Fibroblast of the aortic adventitia (primary cell): ENCODE measurements at places on chromosomes 1 and 21. TPM values are rescaled to one million over a fixed set of nuclear protein-coding genes. Genes with fewer than 3 reads are reported as not detected.

DNA sequence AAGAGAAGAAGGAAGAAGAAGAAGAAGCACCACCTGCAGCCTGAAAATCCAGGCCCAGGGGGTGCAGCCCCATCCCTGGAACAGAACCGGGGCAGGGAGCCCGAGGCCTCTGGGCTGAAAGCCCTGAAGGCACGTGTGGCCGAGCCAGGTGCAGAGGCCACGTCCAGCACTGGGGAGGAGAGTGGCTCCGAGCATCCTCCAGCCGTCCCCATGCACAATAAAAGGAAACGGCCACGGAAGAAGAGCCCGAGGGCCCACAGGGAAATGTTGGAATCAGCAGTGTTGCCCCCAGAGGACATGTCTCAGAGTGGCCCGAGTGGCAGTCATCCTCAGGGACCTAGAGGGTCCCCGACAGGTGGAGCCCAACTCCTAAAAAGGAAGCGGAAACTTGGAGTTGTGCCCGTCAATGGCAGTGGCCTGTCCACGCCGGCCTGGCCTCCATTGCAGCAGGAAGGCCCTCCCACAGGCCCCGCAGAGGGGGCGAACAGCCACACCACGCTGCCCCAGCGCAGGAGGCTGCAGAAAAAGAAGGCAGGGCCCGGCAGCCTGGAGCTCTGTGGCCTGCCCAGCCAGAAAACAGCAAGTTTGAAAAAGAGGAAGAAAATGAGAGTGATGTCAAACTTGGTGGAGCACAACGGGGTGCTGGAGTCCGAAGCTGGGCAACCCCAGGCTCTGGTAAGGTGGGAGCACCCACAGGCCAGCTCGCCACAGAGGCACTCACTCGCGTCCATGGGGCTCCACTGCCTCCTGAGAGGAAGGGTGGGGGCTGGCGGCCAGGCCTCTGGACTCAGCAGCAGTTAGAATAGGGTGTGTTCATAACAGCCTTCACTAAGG is 28.4 kb downstream of the RRP1B start:
- no peak for DNase-seq

Gene ACBD3
- total RNA-seq: 72.0 and 91.7 TPM in 2 replicates

GRCh38 chr1:243598433-243598832 is 251.6 kb downstream of the AKT3 start:
- DNase-seq: peak; percentile 66

Gene GBP7
- not detected in 2 replicates for total RNA-seq

Gene P3R3URF
- total RNA-seq: not detected in 2 replicates

Gene OR2T29
- not detected in 2 replicates for total RNA-seq

Gene TFF2
- not detected in 2 replicates for total RNA-seq

Gene IL12RB2
- total RNA-seq: not detected in 2 replicates

DNA sequence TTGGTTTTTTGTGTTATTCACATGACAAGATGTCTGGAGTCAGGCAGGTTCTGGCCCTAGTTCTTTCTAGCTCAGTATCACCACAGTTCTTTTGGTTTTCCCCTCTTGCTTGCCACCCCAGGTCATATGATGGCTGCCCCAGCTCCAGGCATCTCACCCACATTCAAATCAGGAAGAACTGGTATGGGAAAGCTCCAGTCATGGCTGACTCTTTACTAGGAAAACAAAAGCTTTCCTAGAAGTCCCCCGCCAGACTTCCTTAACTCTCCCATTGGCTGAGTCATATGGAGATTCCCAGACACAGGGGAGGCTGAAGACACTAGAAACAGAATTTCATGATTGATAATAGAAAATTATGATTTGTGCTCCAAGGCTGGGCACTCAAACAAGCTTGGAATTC is 22.1 kb upstream of the EYA3 start:
- DNase-seq: peak; percentile 7

Gene MED8
- total RNA-seq: 12.8 and 43.1 TPM in 2 replicates

DNA sequence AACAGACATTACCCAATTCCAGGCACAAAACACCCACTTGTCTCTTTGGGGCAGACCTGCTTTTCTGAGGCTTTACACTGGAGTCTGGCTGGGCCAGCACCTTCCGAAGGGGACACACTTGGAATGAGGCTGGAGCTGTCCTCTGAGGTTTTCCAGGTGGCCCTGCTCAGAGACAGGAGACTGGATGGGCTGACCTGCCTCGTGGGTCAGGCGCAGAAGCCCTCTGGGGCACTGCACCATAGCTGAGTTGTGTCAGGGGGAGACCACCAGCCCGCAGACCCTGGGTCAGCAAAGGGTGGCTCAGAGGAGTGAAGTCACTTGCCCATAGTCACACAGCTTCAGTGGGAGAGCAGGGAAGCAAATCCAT is 1.8 kb downstream of the SH2D5 start:
- no peak for DNase-seq

DNA sequence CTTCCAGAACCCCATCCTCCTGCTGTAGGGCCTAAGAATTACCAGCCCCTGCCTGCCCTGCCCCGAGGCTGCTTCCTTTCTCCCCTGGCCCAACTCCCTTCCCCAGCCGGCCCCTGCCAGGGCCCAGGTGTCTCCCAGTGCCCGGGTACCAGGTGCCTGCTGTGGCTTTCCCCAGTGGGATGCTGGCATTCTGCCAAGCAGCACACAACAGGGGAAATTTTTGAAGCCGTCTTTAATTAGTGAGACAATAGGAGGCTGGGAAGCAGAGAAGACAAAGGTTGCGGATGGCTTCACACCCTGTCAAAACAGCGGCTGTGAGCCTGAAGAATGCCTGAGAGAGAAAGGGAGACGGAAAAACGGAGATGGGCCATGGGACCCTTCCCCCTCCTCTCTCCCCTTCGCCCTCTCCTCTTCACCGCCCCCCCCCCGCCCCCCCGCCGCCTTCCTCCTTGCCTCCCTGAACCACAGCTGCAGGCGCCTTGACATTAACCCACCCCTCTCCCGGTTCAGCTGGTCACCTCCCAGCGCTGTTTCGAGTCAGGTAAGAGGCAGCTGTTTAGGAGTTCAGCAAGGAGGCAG is 33.6 kb downstream of the LRRN2 start:
- no peak for DNase-seq

- DNase-seq: no peak
These were observed 2.7 kb downstream of the RAB29 start for GRCh38 chr1:205772607-205773032.

DNA sequence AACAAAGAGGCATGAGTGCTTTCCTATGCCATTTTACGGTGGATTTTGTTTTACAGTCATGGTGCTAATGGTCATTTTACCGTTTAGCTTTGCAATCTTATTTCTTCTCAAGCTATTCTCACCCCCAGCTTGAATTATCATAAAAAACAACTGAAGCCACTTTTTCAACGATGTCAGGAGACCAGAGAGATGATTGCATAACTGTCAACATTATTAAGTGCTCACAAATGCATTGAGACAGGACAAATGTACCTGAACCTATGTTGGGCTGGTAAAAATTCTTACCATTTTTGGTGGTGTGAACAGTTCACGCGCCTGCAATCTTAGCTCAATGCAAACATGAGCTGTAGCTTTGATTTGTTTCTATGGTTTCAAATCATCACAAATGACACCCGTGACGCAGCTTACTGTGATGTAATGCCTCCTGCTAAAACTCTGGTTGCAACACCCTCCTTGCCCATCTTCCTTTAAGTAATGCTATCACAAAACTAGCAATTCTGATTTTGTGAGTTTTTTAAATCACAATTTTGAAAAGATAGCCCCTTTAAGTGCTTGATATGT is 104.4 kb downstream of the UCHL5 start:
- DNase-seq: no peak

- DNase-seq: no peak
These were observed 1.1 kb upstream of the MRPL24 start for GRCh38 chr1:156742017-156742416.

Gene CD1D
- total RNA-seq: 0.09 TPM in 1 of 2 replicates, not detected in the other

Gene PLCH2
- total RNA-seq: 0.81 TPM in 1 of 2 replicates, not detected in the other

- no peak for DNase-seq
These were observed 12.8 kb downstream of the LDLRAP1 start for GRCh38 chr1:25556132-25556670.

Gene ERRFI1
- total RNA-seq: 46.4 and 106 TPM in 2 replicates

DNA sequence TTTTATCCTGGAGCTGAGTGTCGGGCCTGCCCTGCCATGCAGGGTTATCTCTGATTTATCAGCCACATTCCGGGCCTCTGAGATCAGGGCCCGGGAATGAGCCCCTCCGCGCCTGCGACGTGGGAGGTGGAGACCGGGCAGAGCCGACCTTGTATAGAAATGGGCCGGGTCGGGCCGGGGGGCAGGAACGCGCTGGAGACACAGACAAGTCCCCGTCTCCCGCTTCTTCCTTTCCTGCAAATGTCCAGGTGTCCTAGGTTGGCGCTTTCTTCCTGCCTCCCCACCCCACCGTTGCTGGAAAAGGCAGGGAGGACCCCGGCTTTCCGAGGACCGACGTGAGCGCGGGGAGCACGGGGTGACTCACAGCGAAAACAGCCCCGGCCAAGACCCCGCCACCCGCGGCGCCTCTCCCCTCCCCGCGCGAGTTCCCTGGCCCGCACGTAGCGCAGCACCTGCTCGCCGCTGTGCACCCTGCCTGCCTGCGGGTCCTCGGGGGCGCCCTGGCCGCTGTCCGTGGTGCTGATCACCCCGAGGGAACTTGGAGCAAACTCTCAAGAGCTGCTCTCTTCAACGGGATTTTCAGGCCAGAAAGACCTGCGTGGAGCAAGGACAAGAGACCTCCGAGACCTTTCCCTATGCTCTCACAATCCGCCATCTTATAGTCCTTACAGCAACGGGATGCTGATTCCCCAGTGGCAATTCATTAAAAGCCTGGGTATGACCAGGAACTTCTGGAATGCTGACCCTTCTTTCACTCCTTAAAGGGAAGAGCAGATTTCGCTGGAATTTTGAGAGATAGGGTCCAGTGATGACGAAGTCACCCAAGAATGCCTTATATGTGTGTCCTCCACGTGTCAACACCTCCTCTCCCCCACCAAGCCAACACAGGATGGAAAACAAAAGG is 475 bp upstream of the NPPB start:
- DNase-seq: peak; percentile 62

DNA sequence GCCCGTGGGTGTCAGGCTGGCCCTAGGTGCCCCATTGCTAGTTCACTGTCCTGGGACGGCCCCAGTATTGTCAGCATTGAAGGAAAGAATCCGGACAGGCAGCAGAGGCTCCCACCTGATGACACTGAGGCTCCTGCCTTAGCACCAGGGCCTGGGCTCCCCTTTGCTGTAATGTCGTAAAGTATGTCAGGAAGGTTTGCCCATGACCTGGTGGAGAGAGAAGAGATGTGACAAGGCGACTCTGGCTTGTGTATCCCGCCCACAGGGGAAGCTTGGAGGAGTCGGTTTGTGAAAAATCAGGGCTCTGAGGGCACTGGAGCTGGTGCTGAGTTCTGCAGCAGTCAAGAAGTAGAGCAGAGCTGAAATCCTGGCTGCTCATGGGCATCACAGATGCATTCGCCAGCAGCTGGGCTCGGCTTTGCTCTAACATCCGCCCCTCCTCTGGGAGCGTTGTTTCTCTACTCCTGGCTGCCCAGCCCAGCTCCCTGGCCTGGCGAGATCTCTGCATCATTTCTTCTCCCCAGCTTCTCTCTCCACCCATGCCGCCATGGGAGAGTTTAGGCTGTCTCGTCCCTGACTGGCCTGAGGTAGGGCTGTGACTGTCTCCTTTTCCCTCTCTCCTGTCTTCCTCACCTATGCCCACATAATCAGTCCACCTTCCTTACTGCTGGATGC is 74.1 kb downstream of the ADARB1 start:
- no peak for DNase-seq

Gene PLD5
- under 0.01 TPM in 1 of 2 replicates, not detected in the other for total RNA-seq

Gene SYTL1
- total RNA-seq: 0.09 TPM in 1 of 2 replicates, not detected in the other

GRCh38 chr21:25691976-25692375 is 42.7 kb downstream of the ATP5PF start:
- peak; percentile 12 for DNase-seq

- no peak for DNase-seq
These were observed 24.6 kb downstream of the NUF2 start for GRCh38 chr1:163346326-163346870.

GRCh38 chr1:152795686-152796085 is 835 bp upstream of the LCE1D start:
- no peak for DNase-seq

- no peak for DNase-seq
These were observed 80.4 kb upstream of the LRRC53 start for GRCh38 chr1:74592580-74593355.

DNA sequence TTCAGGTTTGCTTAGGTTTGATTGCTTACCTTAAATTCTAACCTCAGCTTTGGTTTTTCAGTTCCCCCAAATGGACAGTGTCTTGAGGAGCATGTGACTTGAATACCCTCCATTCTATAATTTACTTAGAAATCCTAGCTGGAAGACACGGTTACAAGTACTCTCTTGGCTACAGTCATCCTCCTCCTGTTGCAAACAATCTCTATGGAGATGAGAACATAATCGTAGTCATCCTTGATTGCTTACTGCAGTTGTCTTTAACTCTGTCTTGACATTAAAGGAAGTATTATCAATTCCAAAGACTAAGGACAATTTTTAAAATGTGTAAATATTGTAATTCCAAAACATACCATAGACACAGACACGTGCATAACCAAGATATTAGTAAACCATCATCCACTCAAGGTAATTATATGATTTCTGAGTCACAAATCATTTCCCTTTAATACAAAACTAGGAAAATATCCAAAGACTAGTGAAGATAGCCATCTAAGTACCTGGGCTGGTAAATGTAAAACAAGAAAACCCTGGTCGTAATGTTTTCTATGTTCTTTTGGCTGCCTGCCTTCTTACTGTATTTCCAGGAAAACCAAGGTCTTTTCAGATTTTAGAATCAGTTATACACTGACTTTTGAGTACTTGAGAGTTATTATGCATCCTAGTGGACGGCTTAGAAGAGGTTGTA is 149.9 kb downstream of the CHRM3 start:
- no peak for DNase-seq

DNA sequence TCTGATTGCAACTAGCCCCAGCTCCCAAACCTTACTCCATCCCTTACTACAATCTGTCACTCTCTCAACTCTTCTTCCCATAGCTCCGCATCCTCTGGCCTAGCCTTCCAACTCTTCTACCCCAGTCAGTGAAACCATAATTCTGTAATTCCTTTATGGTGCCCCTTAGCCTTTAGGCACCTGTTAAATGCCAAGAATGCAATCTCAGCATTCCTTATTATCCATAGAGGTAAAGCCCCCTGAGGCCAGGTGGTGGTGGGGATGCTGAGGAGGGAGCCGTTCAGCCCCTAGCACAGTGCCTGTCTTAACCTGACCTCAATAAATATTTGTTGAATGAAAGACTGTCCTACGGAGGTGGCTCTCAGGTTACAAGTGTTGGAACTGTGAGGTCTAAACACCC is 14.0 kb downstream of the ATP1A2 start:
- no peak for DNase-seq

GRCh38 chr1:188817814-188818213 is 1659.8 kb downstream of the BRINP3 start:
- DNase-seq: no peak

Gene OR2AK2
- total RNA-seq: not detected in 2 replicates

DNA sequence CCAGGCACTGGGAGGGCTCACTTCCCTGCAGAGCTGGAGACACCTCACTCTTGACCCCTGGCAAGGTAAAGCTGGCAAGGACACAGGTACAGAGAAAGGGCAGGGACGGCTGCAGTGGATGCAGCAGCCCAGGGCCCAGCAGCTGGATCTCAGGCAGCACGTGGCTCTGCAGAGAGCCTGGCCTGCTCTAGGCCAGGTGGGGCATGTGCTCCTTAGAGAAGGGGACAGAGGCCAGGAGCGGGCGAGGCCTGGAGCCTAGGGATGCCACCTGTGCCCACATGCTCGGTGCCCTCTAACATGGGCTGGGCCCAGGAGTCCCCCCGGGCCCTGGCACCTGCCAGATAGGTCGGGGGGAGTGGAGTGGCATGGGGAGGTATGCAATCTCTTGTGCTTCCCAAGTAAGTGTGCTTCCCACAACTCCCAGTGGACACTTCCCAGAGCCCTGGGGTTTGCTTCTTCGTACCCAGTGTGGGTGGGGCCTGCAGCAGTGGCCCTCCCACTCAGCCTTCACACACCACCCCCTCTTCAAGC is 30.0 kb downstream of the WNT3A start:
- DNase-seq: no peak

Gene CAPN9
- total RNA-seq: not detected in 2 replicates
